ENCODE measurements at places on chromosomes 11 and 22.

DNA sequence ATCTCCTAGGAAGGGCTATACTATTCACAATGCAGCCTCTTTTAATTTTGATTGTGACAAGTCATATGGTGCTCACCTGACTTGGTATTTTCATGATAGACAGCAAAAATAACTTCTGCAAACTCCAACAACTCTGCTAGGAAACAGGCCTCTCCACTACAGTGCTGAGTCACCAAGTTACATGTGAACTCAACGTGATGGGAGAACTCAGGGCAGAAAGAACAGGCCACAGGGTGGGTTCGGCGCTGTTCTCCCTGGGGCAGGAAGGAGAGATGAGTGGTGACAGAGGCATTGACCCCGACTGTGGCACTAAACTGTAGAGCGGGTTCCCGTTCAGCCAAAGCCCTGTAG, 76.6 kb upstream of the UCP3 start:
- DNase-seq = no peak

DNA sequence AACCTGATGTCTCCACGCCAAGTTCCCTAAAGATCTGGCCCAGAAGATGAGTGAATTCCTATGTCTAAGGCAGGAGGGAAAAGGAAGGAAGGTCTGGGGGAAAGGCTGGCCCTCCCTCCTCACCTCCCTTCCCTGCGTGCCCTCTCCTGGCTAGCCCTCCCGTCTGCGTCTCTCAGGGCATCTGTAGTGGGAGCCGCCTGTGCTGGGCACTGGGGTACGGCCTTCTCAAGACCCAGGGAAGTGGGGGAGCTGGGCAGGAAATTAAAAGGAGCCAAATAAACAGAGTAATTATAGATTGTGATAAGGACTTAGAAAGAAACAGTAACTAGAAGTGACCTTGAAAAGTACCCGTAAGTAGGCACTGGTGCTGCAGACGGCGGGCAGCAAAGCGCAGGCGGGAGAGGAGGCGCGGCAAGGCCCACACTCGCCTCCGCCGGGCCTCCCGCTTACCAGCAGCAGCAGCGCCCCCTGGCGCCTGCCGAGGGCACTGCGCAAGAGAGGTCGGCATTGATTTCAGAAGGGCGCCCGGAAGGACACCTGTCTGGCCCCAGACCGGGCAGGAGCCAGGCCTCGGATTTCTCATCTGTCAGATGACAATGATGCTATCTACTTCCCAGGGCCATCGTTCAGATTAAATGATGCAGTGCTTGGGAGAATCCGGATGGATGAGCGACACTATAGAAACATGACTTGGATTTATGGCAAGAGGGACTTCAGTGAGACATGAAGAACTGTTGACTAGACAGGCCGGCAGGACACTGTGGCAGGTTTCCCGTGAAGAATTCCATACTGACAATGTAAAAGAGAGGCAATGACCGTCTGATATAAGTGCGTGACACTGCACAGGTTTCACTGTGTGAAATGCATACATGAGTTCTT, 7.3 kb downstream of the KCNJ1 start:
- DNase-seq = peak; percentile 31

DNA sequence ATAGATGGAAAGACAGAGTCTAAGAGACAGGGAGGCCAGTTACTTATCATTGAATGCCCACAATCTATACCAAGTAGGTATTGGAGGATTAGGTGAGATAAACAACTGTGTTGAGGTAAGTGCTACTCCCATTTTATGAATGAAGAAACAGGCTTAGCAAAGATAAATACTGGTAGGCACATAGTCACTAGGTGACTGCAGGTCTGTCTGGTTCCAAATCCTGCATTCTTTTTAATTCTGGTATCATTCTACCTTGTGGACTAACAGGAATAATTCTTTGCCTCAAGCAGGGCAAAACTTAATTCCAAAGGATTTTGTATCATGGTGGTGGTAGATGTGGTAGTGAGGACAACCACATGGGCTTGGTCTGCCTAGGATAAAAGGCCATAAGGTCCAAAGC, 28.4 kb downstream of the RNF169 start:
- no peak for DNase-seq

- peak; percentile 81 for DNase-seq
Measured at GRCh38 chr11:125062931-125063428, at the start of gene SLC37A2. SLC37A2 (plus strand) TSS chr11:125063305; CDS start chr11:125063368, 63 bp downstream.

DNA sequence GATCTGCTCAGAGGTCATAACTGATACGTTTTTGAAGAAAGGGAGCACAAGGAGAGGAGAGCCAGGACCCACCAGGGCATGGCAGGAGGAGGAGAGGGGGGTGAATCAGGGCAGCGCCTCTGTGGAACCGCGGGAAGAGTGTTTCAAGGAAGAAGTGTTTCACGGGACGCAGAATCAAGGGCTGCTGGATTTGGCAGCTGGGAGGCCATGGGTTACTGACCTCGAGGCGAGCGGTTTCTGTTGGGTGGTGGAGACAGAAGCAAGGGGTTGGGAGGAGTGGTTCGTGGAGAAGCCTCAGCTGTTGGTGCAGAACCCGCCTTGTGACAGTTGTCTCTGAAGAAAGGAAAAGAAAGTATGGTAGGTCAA, 13.1 kb downstream of the VPS26B start:
- DNase-seq = no peak

DNA sequence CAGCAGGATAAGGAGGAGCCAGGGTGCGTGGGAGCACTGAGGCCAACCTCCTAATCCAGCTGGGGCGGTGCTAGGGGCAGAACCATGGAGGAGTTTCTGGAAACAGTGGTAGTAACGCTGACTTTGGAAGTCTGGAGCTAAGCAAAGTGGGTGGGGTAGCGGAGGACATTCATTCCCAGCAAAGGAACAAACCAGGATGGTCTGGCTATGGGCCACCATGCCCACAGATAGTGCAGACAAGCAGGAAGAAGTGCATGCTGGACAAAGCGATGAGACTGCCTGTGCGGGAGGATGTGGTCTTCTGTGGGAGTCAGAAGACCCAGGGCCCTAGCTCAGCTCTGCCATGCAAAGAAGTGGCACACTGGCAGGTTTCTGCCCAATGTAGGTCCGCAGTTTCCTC, 71.6 kb upstream of the CSNK2A3 start:
- no peak for DNase-seq

- DNase-seq = peak; percentile 30
Measured at GRCh38 chr11:37612146-37612545, 1014.1 kb upstream of the RAG2 start.

GRCh38 chr11:79244241-79244772, 196.5 kb downstream of the TENM4 start:
- peak; percentile 94 for DNase-seq

DNA sequence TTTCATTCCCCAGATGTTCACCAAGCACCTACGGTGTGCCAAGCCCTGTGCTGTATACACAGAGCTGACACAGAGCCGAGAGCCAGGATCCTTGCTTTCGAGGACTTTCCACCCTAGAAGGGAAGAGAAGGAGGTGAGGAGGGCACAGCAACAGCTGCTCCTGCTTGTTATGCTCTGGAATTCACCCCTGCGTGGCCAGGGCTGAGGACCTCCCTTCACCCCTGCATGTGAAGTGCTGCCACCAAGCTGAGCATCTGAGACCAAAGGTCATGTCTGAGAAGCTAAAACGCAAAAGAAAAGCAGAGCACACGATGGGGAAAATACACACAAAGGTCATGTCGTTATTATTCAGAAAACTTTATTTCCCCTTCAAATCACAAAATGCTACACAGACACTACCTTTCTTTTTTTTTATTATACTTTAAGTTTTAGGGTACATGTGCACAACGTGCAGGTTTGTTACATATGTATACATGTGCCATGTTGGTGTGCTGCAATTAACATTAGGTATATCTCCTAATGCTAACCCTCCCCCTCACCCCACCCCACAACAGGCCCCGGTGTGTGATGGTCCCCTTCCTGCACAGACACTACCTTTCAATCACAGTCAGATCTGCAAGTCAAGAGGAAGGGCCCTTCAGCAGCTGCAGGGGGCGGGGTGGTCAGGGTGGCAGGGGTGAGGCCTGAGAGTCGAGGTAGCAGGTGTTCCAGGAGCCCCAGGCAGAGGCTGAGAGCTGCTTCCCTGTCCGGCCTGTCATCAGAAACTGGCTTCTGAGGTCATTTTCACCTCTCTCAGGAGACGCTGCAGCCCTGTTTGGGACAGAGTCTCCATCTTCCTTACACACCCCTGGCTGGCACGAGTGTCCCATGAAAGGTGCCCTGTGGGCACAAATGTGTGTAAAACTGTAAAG, 40.1 kb upstream of the PRR5 start:
- DNase-seq = no peak

DNA sequence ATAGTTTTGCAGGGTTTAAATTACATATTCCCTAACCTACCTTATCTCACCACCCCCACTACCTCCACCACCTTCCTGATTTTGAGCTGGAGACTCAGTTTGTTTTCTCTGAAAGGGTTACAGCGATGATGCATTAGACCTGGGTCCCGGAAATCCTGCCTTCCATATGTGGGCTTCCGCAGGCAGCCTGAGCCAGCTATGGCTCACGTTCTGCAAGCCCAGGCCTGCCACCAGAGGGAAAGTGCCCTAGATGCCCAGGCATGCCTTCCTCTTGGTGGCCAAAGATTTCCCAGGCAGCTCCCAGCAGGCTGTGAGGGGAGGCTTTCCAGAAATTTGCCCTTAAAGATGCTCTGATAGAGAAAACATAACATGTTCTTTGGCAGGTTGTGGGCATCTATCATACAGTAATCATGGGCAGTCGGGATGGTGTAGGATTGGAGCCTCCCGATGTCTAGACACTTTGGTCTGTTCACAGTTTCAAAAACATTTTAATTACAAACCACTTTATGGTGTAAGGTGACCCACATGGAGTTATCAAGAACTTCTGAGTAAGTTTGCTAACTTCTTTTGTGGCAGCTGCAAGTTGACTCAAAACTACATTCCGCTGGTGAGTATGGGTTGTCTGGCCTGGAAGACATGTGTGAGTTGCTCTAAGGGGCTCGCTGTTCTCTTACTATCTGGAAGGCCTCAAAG, 79.3 kb downstream of the MICAL2 start:
- DNase-seq = peak; percentile 97

- DNase-seq = peak; percentile 50
Measured at GRCh38 chr11:65663639-65664200, 1.0 kb upstream of the RELA start.

GRCh38 chr11:77154381-77155081, 26.5 kb downstream of the MYO7A start:
- no peak for DNase-seq

DNA sequence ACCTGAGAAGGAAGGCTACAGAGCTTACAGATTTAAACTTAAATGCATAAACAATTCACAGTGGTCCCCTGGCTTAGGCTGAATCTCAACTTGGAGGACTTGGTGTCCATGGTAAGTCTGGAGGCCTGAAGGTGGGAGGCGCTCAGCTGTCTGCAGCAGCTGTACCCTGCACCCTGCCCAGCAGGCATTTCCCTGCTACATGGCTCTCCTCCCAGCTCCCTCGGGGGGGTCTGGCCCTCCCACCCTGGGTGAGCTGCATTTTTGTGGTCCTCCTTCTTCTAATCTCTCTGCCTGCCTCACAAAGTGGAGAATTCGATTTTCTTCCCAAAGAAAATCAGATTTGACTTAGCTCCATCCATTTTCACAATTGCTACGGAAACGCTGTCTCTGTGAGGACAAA, 273.2 kb downstream of the KIRREL3 start:
- DNase-seq = no peak

GRCh38 chr22:17928391-17928790, 96.0 kb downstream of the MICAL3 start:
- no peak for DNase-seq

- DNase-seq = no peak
Measured at GRCh38 chr22:46678785-46679700, 58.9 kb downstream of the GRAMD4 start.

- no peak for DNase-seq
Measured at GRCh38 chr11:89612096-89612495, 98.0 kb upstream of the TRIM77 start.

GRCh38 chr11:68969386-68969785, 11.4 kb downstream of the MRGPRD start:
- no peak for DNase-seq

Data from mammary epithelial cell (primary cell).